ENCODE measurements at places on chromosomes 3 and 15.
A peak's percentile ranks its signal among the peaks of the same experiment; 100 is the strongest.

DNA sequence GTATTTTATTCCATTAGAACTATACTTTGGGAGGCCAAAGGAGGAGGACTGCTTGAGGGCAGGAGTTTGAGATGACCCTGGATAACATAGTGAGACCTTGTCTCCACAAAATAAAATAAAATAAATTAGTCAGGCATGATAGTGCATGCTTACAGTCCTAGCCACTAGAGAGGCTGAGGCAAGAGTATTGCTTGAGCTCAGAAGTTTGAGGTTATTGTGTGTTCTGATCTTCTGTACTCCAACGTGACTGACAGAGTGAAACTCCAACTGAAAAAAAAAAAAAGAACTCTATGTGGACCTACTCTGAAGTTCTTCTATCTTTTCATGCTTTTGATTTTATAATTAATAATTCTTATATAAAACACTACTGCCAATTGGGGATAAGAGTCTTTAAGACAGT is 1560.0 kb upstream of the GBE1 start:
- no peak for DNase-seq

DNA sequence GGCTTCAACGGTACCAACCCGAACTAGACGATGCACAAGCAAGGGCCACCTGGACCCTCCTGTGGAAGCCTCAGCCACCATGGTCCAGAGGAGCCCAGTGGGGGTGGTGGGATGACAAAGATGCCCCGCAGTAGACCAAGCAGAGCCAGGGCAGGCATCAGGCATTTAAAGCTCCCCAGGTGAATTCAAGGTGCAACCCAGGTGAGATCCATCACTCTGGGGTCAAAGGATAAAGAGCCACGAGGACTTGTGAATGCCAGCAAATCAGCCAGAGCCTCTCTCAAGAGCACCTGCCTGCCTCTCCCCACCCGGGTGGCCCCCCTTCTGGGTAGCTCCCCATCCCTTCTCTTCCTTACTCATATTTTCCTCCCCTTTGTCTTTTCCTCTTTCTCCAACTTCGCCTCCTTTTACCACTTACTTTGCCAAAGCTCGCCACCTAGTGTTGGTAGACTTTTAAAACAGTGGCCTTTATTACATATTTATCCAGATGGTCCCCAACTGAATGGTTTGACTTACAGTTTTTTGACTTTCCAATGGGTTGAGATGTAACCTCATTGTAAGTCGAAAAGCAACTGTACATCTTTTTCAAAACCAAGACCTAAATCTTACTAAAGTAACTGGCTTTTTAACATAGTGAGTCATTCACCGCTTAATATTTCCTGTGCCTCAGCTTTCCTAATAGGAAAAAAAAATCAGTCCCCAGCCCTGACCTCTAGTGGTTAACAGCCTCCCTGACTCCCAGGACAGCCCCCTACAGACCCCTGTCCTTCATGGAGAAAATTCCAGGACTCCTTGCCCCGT is 18.8 kb downstream of the PLA2G4F start:
- peak; percentile 47 for DNase-seq

- DNase-seq: no peak
Observed at GRCh38 chr3:43726521-43726920, 35.8 kb downstream of the ABHD5 start.

DNA sequence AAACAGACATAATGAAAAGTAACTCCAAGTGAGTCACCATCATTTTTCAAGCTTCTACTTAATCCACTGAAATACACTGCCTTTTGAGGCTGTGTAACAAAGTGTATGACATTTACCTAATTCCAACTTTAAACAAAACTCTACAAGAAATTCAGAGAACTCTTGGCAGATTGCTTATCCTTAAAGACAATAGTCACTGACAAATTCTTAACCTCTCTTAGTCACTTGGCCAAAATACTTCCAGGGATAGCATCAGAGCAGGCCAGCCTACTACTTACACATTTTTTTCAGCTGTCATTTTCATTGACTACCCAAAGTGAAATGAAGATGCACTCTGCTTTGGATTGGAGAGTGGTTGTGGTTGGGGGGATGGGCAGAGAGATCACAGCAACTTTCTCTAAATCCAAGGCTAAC is 3.6 kb downstream of the WWTR1 start:
- no peak for DNase-seq

DNA sequence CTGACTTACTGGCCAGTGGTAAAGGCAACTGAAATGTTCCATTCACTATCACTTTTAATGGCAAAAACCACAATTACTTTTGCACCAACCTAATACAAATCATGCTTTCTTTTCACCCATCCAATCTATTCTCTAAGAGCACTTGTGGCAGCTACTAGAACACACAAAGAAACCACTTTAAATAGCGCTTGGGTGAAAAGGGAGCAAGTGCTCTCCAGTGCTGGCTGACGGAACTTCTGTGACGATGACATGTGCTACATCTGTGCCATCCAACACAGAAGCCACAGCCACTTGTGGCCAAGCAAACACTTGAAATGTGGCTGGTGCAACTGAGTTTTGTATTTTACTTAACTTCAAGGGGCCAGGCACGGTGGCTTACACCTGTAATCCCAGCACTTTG is 18.9 kb downstream of the SH3BP5 start:
- DNase-seq: no peak

DNA sequence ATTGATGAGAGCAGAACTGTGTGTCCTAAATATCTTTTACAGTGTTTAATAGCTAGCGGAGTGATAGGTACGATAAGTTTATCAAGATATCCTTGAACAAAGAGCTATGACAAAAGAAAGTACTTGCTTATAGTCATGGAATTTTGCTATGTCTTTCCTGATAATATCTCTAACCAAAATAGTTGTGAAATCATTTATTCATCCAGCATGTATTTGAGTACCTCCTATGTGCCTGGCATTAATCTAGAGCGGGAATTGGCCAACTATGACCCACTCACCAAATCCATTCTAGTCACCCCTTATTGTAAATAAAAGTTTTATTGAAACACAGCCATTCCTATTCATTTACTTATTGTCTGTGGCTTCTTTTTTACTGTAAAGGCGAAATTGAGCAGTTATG is 46.6 kb downstream of the ZFAND6 start:
- no peak for DNase-seq

- no peak for DNase-seq
Observed at GRCh38 chr3:46383951-46384330, 13.2 kb downstream of the CCR5 start.

GRCh38 chr3:188695241-188695640 is 476.5 kb upstream of the TPRG1 start:
- DNase-seq: no peak

DNA sequence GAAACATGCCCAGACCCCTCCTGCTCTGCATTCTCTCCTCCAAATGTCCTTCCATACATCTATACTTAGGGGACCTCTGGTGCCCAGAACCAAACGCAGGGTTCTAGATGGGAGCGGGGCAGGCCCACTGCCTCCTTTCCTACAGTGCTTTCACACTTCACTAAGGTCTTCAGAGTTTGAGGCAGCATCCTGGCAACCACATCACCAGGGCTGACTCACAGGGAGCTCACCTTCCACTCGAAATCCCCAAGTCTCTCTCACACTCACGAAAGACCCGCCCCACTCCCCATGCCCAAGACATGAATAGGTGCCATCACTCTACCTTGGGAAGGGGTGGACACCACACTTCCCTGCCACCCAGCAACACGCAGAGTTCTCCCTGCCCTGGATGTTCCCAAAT is 18.9 kb downstream of the HOMER2 start:
- DNase-seq: no peak

GRCh38 chr15:57947781-57948180 is 117.7 kb downstream of the ALDH1A2 start:
- no peak for DNase-seq

DNA sequence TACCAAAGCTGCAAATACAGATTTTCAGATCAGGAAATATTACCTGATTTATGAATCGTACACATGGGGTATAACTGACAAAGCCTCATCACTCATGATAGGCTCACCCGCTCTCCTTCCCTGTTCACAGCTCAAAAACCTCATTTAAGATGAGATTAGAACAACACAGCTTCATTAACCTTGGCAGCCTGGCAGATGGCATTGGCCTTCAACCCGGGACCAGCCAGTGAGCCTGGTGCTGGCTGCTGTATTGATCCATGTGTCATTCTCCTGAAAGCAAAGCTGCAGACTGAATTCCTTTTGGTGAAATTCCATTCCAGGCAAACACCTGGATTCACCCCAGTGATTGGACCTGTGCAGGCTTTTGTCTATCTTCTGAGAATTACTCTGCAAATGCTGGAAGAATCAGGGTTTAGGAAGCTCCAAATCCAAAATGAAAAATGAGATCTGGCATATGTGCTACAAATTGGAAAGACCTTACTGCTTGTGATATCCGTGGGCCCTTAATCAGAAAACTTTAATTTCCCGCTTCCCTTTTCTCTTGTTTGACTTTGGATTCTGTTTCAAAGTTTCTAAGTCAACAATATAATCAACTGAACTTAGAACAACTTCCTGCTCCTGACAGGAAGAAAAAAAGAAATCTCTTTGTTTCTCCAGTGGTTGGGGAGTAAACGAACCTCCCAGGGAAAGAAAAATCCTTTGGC is 189.1 kb upstream of the KBTBD8 start:
- no peak for DNase-seq

DNA sequence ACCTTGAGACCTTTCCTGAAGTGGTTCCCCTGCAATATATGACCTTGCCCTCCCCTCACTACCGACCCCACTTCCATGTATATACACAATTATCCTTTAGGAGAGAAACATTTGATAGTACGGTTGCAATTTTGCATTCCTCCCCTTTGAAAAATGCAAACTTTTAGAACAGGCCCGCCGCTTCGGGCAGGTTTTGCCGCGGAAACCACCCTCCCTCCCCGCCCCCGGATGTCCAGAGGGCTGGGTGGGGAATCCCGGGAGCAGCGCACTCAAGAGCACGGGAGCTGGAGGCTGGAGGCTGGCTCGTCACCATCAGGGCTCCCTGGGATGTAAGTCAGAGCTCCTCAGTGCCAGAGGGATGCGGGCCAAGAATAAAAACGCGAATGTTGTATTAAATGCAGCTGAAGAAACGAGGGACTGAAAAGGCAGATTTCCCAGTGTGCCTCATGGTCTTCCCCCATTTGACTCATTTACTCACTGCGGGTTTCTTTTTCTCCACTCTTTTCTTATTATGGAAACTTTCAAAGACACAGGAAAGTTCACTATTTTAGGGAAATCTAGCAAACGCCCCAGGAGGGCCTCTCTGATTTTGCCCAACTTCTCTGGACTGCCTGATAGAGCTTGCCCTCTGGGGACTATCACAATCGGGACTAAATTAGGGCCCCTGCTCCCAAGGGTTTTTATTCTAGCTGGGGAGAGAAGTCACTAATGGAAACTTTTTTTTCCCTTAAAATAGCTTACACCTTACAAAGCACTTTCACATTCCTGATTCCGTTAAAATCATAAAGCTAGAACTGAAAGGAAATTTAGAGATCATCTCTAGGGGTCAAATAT is 2.9 kb upstream of the USP3 start:
- DNase-seq: no peak

DNA sequence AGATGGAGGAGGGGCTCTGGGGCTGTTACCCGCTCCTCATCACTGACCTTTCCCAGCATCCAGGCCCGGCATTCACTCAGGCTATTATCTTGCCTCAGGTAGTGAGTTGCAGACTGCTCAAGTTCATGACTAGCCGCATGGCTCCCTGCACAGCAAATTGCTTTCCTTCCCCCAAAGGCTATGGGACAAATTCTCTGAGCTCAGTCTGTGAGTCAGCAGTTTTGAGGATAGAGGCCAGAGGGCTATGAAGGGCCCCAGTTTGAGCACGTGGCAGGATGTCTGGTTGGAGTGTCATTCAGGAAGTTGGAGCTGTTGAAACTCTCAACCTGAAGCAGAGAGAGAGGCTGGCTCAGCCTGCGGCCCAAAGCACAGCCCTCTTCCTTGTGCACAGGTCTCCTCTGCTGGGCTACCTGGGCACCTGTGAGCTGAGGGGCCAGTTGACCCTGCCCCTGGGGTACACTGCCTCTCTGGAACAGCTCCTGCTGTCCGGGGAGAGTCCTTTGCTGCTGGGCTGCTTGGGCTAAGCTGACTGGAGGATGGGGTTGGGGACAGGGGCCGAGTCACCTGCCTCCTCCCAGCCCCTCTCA is 7.9 kb downstream of the FAH start:
- DNase-seq: no peak

DNA sequence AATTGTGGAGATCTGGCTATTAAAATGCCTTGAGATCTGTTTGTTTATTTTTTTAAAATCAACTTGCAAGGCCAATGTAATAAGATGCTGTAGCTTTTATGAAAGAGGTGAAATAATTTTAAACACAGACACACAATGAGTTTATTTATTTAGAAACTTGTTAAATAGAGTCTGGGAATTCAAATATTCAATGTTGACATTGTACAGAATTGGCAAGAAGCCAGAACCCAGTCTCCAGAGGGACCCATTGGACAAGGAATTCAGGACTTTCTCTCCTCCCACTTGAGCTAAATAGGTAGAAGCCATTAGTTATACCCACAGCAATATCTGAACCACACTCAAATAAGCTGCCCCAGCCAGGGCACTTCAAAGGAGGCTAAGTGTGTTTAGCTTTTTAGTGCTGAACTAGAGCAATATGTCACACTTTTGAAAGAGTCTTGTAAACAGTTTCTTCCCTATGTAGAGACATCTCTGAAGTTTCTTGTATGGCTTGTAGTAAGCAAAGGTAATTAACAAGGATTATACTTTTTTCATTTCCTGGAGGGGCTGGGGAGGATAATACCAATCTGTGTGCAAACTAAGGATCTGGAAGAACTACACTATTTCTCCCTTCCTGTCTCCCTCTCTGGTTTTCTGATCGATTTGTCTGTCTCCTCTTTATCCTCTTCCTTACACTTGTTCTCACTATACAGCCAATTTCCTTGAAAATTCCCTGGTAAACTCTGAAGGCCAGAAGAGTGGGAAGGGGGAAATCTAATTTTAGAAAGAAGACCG is 6.0 kb downstream of the MECOM start:
- no peak for DNase-seq

- DNase-seq: no peak
Observed at GRCh38 chr3:152159328-152159727, 109.4 kb upstream of the MBNL1 start.

GRCh38 chr3:121948641-121949040 is 54.4 kb downstream of the SLC15A2 start:
- no peak for DNase-seq

GRCh38 chr3:126509597-126510307 is 7.8 kb downstream of the UROC1 start:
- DNase-seq: no peak

DNA sequence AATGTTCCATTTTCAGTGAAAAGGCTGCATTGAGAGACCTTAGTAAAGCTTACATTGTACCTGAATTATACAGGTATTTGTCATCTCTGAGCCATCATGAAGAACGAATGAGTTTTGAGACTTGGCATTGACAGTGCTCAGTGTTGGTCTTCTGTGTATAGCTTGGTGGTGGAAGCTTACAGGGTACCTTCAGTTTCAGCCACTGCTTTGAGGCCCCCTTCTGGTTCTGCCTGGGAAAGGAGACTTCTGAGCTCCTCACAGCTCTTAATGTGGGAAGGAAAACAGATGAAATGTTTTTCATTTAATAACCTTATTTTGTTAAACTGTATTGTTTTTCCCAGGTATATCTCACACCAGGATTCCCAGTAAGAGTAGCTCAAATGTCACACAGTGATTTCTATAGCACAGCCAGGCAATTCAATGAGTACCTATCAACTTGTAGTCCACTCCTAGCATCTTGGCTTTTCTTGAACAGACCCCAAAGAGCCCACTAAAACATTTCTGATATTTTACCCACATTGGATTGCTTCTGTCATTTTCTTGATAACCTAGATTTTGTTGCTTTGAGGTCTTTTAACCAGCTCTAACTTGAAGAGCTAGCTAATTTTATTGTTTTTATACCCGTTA is 5.6 kb downstream of the SERPINI1 start:
- DNase-seq: no peak

GRCh38 chr3:188497021-188497420 is 343.1 kb downstream of the LPP start:
- DNase-seq: no peak
